Stimulated activated CD8-positive, alpha-beta memory T cell treated with anti-CD3 and anti-CD28 coated beads, Interleukin-12 subunit alpha, Interleukin-12 subunit beta, amount 100 ng/mL, for 4 hours (primary cell): ENCODE measurements at places on chromosomes 16 and 17.

- no peak for DNase-seq
Measured at GRCh38 chr16:82138478-82139285, 31.3 kb downstream of the MPHOSPH6 start.

DNA sequence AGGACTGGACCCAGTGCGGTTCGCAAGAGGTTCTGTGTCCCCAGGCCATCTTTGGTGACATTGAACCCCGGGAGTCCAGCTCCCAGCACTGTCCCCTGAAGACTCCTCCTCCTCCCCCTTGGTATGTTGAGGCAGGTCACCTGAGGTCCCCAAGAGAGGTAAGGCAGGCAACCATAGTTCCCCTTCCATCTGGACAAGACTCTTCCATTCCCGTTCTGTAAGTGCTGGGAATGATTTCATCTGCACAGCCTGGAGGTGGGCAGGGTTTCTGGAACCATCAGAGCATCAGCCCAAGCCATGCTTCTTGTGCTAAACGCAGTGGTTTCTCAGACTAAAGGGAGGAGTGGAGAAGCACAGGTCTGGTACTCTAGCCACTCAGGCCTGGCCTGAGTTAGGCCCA, 24.9 kb downstream of the COPZ2 start:
- no peak for DNase-seq

GRCh38 chr17:77803726-77804125, 154.8 kb upstream of the TNRC6C start:
- no peak for DNase-seq

DNA sequence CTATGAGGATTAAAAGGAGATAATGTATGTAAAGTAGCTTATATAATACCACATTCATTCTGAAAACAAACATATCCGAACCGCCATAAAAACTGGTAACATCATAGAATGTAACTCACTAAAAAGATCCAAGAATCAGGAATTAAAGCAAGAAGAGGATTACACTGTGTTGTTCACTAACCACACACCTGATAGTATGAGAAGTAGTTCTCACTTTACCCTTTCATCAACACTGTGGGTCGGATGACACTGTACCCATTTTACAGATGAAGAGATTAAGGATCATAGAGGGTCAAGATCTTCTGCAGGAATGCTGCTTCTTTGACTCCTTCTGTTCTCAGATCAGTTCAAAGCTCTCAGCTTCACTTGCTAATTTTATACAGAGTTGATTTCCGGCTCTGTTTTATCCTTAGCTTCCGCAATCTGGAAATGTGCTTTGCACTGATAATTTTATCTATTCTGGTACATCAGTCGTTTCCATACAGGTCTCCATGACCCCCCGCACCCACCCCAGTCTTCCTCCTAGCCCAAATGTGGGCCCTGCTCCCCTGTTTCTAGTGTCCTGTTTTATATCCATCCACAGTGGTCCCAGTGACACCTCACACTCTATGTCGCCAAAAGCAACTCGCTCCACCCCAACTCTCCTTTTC, 288.6 kb upstream of the CCL2 start:
- DNase-seq = no peak

- no peak for DNase-seq
Measured at GRCh38 chr17:51341457-51341856, 81.1 kb downstream of the UTP18 start.

DNA sequence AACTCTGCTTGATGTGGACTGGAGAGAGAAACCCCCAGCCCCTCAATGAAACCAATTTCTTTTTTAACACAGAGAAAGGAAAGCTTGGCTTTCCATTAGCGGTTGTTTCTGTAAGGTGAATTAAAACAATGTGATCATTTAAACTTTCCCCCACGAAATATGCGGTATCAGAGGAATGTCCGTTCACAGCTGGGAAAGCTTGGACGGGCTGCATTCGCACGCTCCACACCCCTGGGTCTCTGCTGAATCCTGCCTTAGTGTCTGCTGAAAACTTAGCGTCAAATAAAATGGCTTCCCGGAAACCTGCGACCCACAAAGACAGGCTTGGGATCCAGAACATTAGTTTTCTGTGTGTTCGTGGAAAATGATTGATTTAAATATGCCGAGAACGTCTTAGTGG, 71.7 kb downstream of the C16orf95 start:
- no peak for DNase-seq
